ENCODE measurements at places on chromosomes 6 and 20. TPM values are rescaled to one million over a fixed set of nuclear protein-coding genes. Genes with fewer than 3 reads are reported as not detected.

DNA sequence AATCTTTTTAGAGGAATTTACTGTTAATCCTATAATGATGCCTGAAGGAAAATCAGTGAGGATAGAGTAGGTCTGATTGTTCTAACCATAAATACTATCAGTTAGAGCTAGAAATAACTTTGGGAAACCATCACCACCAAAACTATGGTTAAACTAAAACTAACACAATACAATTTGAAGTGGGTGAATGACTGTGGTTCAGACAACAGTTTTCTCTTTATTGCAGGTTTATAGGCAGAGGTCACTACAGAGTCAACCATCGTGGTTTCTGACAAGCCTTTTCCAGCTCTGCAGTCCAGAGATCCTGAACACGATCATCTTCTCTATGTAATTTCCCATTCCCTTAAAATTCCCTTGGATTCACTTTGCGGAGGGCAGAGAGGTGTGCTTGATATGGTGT, 134.3 kb downstream of the IBTK start:
- no peak for DNase-seq

- no peak for DNase-seq
Observed at GRCh38 chr6:103079867-103080266, 1686.4 kb downstream of the GRIK2 start.

GRCh38 chr6:98992535-98992934, 44.8 kb upstream of the FBXL4 start:
- DNase-seq = no peak

EDN1 gene
- 9.5 TPM for total RNA-seq

GRCh38 chr6:125678601-125679000, 70.8 kb upstream of the HEY2 start:
- no peak for DNase-seq

MRPL14 gene
- 47.4 TPM for total RNA-seq

GRCh38 chr6:28433119-28433518, 10.2 kb downstream of the ZSCAN23 start:
- DNase-seq = no peak

DNA sequence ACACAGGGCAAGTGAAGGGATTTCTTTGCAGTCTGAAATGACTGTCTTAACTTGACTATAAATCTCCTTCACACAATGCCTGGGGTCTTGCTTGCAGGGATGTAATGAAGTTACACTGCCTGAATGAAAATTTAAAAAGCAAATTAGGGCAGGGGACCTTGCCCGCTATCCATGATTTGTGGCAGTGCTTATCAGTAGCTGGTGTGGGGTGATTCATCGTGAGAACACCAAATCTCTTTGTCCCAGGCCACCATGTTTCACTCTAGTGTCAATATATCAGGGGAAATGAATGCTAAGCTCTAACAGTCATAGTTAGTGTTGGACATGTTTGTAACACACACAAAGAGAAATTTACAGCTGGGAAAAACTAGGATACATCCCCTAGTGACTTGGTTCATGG, 713.7 kb upstream of the EPHA7 start:
- DNase-seq = no peak

- no peak for DNase-seq
Observed at GRCh38 chr6:72950114-72950860, 275.0 kb downstream of the KHDC1L start.

CD109 gene
- 23.2 TPM for total RNA-seq

GRCh38 chr6:142881290-142881689, 63.7 kb downstream of the HIVEP2 start:
- no peak for DNase-seq

GRCh38 chr6:33112148-33112547, 36.4 kb downstream of the HLA-DPB1 start:
- no peak for DNase-seq

CENPW gene
- total RNA-seq = 4.3 TPM

DNA sequence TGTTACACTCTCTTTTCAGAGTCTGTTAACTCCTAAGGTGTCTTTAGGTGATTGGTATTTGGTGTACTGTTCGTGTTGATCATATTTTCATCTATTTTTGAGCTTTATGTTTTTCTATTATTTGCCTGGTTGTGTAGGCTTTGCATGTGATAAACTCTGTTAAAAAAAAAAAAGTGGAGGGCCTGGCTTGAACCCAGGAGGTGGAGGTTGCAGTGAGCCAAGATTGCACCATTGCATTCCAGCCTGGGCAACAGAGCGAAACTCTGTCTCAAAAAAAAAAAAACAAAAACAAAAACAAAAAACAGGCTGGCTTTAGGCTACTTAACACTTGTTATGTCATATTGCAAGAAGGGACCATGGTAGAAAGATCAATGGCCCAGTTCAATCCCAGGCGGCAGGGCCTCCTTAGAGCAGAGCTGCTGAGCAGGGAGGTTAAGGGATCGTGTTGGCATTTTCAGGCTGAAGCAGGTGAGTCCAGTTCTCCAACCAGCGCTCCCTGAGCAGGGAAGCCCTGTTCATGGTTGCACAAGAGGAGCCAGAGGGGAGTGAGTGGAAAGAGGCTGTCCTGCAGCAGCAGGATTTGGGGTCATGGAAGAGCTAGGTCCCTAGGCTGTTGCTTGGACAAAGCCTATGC, 8.5 kb downstream of the PYGB start:
- no peak for DNase-seq

FBXO9 gene
- total RNA-seq = 56.9 TPM

DNA sequence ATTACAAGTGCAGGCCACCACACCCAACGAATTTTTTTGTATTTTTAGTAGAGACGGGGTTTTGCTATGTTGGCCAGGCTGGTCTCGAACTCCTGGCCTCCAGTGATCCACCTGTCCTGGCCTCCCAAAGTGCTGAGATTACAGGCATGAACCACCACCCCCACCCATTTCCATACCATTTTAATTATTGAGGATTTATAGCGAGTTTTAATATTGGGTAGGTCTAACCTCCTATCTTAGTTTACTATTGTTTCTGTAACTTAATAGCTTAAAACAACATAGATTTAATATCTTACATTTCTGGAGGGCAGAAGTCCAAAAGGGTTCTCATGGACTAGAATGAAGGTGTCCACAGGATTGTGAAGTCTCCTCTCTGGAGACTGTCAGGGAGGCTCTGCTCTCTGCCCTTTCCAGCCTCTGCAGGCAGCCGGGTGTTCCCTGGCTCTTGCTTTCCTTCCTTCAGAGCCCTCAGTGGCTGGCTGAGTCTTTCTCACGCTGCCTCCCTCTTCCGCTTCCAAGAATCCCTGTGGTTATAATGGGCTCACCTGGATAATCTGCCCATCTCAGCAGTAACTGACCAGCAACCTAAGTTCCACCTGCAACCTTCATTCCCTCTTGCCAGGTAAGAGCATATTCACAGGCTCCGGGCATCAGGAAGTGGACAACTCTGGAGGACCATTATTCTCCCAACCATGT, 18.6 kb upstream of the BCAS4 start:
- peak; percentile 15 for DNase-seq

- DNase-seq = peak; percentile 57
Observed at GRCh38 chr20:57747861-57748481, 38.2 kb upstream of the PMEPA1 start.

- DNase-seq = no peak
Observed at GRCh38 chr6:4638641-4639040, 137.6 kb upstream of the CDYL start.

DNA sequence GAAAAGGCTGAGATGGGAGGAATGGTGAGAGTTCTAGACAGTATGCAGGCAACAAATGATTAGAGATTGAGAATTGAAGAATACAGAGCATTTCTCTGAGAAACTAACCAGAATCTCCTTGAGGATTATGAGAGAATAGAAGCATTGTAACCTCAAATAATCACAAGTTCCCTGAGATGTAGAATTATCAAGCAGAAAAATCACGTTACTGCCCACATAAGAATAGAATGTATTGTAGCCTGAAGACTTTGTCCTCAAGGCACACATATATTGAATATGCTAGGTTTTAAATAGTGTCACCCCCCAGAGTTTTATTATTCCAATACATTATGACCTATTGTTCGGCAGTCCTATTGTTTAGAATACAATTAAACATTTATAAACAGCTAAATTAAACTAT, 57.2 kb downstream of the CNKSR3 start:
- no peak for DNase-seq

- DNase-seq = peak; percentile 91
Observed at GRCh38 chr6:157981395-157982101, at the start of gene SYNJ2. Gene SYNJ2, plus strand, starts transcription at chr6:157981863. Its CDS starts 99 bp downstream, at chr6:157981962.

C20orf204 gene
- under 0.01 TPM for total RNA-seq

KLHDC3 gene
- 68.4 TPM for total RNA-seq

DNA sequence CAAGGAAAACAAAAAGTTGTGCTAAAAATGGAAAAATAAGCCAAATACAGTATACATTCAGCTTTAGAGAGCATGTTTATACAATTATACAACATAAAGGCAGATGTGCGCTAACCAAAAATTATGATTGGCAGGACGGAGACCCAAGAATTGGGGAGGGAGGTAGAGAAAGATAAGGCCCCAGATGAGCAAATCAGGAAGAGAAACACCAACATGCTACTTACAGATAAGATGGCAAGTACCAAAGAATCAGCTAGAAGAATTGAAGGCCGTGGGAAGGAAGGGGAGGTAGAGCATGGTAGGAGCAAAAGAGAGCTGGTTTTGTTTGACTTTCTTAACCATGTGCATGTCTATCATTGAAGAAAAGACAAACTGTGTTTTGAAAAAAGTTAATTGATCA, 45.4 kb downstream of the PRND start:
- no peak for DNase-seq

- no peak for DNase-seq
Observed at GRCh38 chr6:48744948-48745347, 634.0 kb upstream of the PTCHD4 start.

DNA sequence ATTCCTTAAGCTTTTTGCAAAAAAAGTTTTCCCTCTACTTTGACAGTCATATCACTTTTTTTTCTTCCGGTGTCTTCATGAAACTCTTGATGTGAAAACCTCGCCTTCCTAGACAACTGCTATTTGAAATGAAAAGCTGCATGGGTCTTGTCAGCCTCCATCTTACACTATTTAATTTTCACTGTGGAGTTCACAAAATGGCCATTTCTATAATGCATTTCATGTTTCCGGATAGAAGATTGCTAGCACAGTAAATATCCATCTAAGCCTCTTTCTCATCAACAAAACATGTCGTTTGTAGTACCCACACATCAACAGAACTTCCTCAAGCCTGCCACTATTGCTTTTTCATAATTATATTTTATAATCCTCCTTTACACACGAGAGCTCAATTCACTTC, 204.9 kb upstream of the ID4 start:
- DNase-seq = no peak

GRCh38 chr6:53857318-53858094, 62.7 kb downstream of the LRRC1 start:
- DNase-seq = no peak

PPIL1 gene
- total RNA-seq = 13.5 TPM

- DNase-seq = no peak
Observed at GRCh38 chr6:129996387-129996786, 22.0 kb upstream of the L3MBTL3 start.

DNA sequence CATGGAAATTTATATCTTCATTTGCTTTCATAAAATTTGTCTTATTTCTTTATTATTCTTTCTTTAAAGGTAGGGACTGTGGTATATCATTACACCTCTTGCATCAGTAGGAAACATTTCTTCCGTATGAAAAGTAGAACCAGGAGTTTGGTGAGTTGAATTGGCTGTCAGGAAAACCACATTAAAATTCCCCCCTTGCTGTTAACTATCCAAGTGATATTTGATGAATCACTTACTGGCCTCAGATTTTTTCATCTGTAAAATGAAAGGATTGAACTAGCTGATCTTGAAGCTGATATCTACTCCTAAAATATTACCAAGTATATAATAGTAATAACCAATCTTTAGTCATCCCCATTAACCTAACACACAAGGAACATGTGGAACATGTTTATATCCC, 460.9 kb downstream of the GJA1 start:
- no peak for DNase-seq

DNA sequence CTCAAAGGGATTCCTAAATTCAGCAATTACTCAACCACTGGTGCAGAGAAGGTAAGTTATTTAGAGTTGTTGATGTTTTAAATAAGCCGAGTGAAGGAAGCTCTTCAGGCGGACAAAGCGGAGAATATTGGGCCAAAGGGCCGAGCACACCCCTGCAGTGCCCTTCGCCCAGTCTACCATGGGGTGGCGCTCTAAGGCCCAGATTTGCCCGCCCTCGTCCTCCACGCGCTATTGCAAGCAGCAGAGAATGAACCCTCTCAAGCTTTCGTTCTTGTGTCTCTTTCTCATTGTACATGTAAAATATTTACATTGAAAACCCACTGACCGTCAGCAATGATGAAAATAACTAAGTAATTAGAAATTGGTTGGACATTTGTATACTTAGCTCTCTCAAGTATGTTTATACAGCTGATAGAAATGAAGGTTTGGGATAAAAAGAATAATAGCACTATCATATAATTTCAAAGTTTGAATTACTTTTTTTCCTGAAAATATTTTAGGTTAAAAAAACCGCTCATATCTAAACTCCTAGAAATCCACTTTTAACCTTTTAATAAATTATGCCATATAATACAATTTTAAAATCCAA, 195.0 kb upstream of the CEP162 start:
- DNase-seq = no peak

GRCh38 chr6:45584127-45584526, 206.4 kb upstream of the SUPT3H start:
- DNase-seq = no peak

DNA sequence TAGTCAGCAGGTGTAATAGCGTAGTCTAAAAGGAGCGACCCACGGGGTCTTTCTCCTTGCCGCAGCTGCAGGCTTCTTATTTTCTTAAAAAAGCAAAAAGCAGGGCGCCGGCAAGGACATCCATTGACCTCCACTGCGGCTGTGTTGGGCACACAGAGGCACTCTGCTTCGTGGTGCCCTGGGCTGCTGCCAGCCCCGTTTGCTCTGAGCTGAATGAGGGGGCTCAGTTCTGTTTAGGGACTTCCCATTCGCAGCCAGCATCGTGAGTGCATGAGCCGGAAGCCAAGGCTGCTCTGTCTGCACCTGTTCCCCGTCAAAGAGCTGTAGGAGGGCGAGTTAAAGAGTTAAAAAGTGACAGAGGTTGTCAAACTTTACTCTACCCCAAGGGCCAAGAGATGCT, 1.7 kb upstream of the SLC22A2 start:
- DNase-seq = no peak

Measured in sigmoid colon (tissue), 7 donors.